WTC11 (cell line): ENCODE measurements at places on chromosomes 6 and 20.

DNA sequence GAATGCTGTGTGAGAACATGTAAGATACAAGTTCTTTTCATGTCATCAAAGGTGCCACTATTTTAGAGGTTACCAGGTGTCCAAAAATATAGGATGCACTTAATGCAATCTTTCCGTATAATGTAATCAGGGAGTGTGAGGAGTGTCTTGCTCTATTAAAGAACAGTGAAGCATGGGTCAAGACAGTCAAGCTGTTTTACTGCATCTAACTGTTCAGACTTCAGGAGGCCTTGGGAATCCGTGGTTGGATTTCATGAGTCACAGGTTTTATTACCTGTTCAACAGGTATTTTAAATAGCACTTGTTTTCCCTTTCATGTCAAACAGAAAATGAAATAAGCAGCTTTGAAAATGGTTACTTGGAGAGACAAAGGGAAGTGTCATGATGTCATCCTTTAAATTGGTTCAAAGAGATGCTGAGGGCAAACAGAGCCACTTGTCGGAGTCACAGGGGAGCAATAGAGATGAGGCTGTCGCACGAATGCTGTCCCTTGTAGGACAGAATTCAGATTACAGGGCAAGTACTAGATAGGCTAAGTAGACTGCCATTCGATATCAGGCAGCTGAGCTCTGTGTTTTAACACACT is 621.5 kb downstream of the QKI start:
- DNase-seq, result no peak

DNA sequence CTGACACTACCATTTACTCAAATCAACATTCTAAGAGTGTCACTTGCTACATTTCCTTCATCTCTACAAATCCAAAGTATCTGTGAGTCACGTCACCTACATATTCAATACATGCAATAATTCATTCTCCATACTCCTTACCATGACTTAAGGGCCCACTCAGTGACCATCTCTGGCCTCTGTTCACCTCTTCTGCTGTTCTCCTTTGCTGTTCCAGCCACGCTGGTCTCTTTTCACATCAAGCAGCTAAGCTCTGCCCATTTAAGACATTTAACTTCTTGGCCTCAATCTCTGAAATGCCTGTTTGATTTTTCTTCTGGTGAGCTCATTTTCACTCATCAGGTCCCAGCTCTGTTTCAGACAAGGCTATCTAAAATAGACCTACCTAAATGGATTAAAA is 46.5 kb downstream of the HFE start:
- no peak for DNase-seq

GRCh38 chr6:41733707-41734665 is 1.4 kb downstream of the TFEB start:
- peak; percentile 80 for DNase-seq

- no peak for DNase-seq
Measured at GRCh38 chr6:25769983-25770382, 15.4 kb downstream of the SLC17A4 start.

DNA sequence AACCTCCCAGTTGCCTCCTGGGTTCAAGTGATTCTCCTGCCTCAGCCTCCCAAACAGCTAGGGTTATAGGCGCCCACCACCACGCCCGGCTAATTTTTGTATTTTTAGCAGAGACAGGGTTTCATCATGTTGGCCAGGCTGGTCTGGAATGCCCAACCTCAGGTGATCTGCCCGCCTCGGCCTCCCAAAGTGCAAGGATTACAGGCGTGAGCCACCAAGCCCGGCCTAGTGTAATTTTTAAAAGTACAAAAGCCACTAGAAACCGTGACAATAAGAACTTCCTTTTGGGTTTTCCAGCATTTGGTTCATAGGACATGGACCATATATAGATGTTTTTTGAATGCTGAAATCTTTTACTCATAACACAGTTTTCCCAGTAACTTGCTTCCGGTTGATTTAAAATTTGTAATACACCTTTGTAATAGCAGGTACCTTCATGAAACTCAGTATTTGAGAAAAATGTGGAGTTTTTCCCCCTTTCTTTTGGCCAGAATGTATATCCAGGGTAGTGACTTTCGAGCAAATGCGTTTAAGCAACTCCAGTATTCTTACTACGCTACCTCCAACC is 467 bp downstream of the PXT1 start:
- DNase-seq, result no peak

- DNase-seq, result no peak
Measured at GRCh38 chr20:15205719-15206118, 868.3 kb upstream of the FLRT3 start.

GRCh38 chr20:21323640-21324039 is 20.5 kb downstream of the XRN2 start:
- DNase-seq, result no peak

- peak; percentile 70 for DNase-seq
Measured at GRCh38 chr6:31158863-31159855, 770 bp downstream of the TCF19 start.

- DNase-seq, result no peak
Measured at GRCh38 chr6:42781546-42781795, 381 bp upstream of the BICRAL start.

- DNase-seq, result no peak
Measured at GRCh38 chr6:45518013-45518720, 140.4 kb upstream of the SUPT3H start.

DNA sequence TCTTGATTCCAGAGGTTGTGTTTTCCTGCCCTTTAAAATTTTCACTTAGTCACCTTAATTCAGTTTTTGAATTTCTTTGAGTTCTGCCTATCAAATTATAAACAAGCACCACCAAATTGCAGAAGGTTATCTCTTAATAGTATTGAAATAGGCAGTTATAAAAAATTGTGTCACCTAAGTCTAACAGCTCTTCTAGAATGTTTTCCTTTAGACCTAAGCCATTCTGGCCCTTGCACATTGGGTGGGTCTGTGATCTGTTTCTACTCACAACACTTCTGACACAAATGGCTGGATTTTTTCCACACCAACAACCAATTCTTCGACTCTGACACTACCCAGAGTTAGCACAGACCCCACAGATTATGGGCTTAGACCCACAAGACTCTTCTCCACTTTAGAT is 101.9 kb downstream of the CARMIL1 start:
- no peak for DNase-seq

DNA sequence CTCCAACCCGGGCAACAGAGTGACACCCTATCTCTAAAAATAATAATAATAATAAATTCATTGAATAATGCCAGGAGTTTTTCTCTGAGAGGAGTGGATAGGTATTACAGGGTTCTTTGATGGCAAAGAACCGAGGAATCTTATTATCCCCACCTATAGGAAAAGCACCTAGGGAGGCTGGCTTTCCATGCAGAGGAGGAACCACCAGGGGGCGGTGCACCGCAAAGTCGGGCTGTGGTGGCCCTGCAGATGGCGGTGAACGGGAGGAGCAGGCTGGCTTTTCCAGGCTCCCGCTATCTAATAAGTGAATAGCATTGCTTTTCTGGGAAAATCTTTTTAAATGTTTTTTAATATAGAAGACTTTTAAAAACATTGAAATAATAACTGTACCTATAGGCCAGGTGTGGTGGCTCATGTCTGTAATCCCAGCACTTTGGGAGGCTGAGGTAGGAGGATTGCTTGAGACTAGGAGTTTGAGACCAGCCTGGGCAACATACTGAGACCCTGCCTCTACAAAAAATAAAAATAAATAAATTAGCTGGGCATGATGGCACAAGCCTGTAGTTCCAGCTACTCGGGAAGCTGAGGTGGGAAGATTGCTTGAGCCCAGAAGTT is 864.2 kb downstream of the KIF16B start:
- DNase-seq, result peak; percentile 91

DNA sequence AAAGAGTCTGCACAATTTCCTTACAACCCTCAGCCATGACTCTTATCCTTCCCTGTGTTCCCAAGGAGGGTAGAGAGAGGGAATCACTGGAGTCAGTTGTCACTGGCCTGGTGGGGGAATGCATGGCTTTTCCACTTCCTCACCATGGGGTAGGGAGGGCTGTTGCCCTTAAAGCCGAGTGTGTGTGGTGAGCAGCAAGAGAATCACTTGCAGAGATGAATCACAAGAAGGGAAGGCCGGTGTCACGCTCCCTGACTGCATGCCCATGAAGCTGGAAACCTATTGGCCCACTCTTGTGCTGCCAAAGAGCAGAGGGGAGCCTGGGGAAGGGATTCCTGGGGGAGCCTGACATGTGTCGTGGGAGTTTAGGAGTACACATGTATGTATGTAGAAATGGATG is 18.1 kb upstream of the BMP6 start:
- DNase-seq, result no peak

- DNase-seq, result no peak
Measured at GRCh38 chr6:121884091-121884490, 448.6 kb downstream of the GJA1 start.

GRCh38 chr20:62291251-62292066 is 11.3 kb upstream of the ADRM1 start:
- DNase-seq, result no peak

GRCh38 chr6:24455061-24455460 is 34.3 kb downstream of the GPLD1 start:
- no peak for DNase-seq

- DNase-seq, result no peak
Measured at GRCh38 chr6:24838081-24838480, 39.4 kb upstream of the ARMH2 start.

DNA sequence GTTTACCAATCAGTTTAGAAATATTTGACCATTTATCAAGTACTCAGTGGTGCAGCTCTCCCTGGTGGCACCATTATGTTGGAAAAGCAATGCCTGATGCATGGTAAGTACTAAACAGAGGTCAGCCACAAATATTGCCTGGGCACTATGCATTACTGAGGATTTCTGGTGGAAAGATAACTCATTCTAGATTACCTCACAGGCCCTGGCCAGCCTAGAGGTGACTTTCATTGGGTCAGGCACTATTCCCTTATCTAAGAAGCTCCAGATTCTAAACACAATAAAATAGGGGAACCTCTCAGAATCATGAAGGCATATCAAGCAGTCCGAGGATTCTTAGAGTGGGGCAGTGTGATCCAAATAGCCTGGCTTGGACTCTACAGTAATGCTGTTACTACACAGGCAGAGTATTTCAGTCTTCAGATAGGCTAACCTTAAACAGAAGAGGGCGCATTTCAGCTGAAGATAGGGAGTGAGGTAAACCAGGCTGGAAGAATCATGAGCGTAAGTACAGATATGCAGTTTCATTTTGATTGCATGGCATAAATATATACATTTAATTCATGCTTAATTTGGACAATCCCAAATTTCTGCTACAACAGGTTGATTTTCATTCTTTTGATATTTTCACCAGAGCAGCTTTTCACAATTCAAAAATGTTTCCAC is 12.1 kb downstream of the LGSN start:
- DNase-seq, result no peak

- DNase-seq, result no peak
Measured at GRCh38 chr6:131083687-131084086, 20.6 kb upstream of the EPB41L2 start.

DNA sequence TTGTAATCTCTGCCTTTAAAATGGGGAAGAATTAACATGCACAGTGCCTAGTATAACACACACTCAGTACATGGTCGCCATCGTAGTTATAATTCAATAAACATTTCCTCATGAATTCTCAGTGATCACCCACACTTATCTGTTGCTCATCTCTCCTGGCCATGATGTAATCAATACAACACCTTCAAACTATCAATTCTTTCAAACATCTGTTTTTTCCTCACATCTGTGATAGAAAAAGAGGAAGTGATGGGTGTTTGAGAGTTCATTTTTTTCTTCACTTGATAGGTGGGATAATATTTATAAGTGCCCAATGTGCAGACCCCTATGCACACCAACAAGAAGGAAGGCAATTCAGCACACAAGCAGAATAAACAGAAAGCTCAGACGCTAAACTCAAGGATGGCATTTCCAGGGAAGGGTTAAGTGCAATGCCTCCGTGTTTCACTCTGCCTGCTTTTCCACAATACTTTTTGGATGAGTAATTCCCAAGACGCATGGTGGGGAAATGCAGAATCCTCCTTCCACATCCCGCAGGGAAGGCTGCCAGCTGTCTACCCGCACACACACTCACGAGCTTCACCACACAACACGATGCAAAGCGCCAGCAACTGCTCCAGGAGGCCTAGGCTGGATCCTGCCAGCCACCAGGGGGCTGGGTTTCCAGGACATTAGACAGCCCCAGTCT is 100.3 kb downstream of the GMPR start:
- DNase-seq, result no peak

DNA sequence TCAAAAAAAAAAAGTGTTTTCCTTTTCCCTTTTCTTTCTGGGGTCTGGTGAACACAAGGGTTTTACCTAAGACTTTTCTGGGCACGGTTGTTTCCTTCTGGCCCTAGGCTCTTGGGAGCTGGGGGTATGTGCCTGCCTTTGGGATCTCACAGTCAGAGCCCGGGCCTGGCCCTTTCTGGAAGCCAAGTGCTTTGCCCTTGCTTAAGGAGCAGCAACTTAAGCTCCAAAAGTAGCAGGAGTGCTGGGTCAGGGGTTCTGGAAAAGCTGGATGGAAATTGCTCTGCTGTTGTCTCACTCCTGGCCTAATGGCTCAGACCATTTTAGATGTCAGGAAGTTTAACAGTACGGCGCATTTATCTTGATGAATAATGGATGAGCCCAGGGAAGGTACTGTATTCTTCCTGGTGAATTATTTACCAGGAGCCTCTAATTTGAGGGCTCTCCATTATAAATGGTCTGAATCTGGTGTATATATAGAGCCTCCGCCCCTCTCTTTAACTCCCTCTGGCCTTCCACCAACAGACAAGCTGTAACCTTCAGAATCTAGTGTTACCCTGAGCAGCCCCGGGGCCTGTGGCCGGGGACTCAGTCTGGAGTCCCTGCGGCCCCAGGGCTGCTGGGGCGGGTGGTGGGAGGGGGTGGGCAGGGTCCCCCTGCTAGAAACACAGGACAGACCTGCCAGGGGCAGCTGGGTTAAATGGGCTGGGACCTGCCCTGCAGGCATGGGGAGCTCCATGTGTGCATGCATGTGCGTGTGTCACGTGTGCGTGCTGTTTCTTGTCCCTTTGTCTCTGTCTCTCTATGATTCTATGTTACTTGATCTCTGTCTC is 37.5 kb downstream of the PTK7 start:
- no peak for DNase-seq

GRCh38 chr6:114195027-114195365 is 147.8 kb downstream of the HS3ST5 start:
- DNase-seq, result no peak

GRCh38 chr6:27814665-27815424 is 97.4 kb downstream of the OR2B2 start:
- DNase-seq, result peak; percentile 77

DNA sequence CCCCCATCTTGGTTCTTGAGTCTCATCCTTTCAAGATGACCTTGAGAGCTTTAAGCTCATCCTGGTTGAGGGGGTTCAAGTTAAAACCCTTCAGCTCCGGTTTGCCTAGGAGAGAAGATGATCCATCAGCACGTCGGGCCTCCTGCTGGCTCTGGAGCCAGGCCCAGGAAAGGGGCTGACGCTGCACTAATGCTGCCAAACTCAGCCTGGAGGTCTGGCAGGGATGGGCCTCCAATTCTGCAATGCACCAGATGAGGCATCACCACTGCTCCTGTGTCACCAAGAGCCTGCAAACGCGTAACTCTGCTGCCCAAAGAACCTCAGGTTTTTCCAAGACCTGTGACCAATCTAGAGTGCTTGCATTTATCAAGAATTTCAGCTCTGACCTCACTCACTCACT is 6.1 kb downstream of the PDRG1 start:
- no peak for DNase-seq
